Dorsolateral prefrontal cortex (tissue), 122 donors: ENCODE measurements at places on chromosomes 2 and 18. TPM values are rescaled to one million over a fixed set of nuclear protein-coding genes. Genes with fewer than 3 reads are reported as not detected.

- DNase-seq, result no peak
Observed at GRCh38 chr18:48024009-48024512, 93.6 kb upstream of the SMAD2 start.

DNA sequence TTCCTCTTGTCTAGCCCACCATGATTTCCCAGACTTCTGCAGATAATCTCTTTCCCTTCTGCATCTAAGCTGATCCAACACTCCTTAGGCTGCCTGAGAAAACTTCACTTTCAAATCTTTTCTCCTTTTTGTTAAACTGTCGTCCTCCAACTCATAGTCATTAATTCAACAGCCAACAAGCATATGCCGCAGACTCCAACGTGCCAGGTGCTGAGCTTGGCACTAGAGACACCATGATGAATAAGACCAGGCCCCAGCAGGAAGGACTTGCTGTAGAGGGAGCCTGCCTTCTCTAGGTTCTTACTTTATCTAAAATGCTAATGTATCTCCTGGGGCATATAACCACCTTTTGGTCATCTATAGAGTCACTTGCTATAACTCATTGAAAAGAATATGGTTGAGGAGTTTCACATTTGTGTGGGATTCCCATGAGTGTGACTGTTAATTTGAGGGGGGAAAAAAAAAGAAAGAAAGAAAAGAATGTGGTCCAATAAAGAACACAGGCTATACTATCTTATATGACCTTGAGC is 51.0 kb downstream of the ANKRD44 start:
- no peak for DNase-seq

DNA sequence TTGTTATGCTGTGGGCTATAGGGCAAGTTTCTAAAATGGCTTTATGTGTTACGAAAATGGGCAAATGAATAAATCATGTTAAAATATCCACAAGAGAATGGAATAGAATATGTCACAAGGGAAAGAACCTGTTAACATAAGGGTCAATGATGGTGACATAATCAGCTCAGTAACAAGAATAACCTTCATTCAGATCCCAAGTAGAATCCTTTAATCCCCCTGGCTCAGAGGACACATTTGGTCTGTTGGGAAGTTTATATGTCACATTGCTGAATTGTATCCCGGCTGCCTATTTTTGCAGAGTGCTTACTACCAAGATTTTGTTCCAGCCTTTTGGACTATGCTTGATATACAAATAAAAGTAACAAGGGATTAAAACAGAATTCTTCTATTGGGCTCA is 13.1 kb upstream of the LGALSL start:
- DNase-seq, result no peak

DNA sequence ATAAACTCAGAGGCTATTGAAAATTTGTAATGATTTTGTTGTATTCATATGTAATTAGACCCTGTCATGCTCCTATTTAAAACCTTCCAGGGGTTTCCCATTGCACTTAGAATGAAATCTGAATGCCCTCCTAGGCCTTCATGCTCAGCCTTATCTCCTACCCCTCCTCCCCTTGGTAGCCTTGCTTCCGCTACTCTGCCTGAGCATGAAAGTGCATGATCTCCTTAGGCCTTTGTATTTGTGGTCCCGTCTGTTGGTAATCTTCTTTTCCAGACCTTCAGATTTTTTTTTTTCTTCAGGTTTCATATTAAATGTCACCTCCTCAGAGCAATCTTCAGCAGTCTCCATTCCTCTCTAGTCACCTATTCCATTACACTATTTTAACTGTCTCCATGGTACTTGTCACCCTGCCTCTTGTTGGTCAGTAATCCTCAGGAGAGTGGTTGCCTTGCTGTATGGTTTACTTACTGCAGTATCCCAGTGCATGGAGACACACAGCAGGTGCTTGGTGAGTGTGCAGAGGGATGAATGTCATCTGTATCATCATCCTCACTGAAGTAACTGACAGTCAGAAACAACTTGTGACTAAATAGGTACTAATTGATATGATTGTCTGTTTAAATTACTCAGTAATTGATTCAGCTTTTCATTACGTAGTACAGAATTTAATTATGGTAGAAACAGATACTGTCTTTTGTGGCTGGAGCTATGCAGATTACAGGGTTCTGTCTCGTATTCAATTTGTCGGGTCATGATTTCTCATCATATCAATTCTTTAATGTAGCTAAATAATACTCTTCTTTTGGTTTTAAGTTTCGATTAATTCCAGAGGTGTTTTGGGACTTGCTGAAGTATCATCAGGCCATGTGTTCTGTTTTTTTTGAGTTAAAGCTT is 63.9 kb downstream of the PHLPP1 start:
- no peak for DNase-seq

DNA sequence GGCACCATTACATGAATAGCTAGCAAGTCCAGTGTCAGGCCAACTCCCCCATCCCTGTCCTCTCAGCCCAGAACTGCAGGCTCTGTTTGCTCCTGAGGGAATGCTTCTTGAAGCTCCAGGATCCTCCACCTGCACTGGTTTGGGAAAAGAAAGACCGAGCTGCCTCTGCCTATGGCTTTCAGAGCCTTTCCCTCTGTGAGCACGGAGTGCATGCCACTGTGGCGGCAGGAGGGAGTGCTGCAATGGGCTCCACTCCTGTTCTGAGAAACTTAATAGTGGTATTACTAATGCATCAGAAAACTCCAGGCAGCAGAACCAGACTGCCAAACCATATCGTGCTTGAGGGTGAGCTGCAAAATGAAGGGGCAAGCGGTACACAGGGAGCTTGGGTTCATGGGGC is 271.8 kb downstream of the SRBD1 start:
- no peak for DNase-seq

- no peak for DNase-seq
Observed at GRCh38 chr2:65379721-65380171, 52.7 kb downstream of the SPRED2 start.

DNA sequence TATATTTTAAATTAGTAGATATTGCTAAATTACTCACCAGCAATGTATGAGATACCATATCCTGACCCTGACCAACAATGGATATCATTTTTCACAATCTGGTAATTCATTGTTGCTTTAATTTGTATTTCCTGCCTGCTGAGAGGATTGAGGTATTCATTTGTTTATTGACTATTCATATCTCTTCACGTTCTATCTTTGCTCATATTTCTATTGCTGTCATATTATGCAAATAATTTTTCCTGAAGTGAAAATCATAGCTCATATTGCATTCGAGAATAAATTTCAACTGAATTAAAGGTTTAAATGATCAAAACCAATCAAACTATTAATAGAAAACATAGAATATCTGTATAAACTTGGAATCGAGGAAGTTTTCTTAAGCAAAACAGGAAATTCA is 31.0 kb downstream of the INO80D start:
- DNase-seq, result no peak

Gene STEAP3
- total RNA-seq, result 4.8 TPM

Gene GPATCH11
- total RNA-seq, result 16.9 TPM

Gene TEKT4
- total RNA-seq, result not detected

Gene BOLL
- not detected for total RNA-seq
